ENCODE measurements at places on chromosomes 1 and 21.
A peak's percentile ranks its signal among the peaks of the same experiment; 100 is the strongest.

DNA sequence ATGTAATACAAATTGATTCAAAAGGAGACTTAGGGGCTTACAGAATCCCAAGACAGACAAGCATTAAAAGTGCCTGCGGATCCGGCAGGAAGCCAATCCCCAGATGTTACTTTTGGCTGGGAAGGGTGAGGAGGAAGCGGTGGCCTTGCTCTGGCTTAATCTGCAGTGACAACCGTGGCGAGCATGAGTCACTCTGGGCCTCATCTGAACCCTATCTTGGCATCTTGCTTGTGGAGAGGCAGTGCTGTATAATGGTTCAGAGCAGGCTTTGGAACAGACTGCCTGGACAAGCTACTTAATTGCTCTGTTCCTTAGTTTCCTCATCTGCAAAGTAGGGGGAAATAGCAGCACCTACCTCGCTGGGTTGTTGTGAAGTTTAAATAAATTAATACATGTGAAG lies 74.1 kb downstream of the XCL2 start:
- DNase-seq: no peak

- no peak for DNase-seq
These were observed 23.5 kb upstream of the TSPEAR start for GRCh38 chr21:44734841-44735240.

GRCh38 chr1:6450943-6451373 lies 15.0 kb downstream of the TNFRSF25 start:
- no peak for DNase-seq

DNA sequence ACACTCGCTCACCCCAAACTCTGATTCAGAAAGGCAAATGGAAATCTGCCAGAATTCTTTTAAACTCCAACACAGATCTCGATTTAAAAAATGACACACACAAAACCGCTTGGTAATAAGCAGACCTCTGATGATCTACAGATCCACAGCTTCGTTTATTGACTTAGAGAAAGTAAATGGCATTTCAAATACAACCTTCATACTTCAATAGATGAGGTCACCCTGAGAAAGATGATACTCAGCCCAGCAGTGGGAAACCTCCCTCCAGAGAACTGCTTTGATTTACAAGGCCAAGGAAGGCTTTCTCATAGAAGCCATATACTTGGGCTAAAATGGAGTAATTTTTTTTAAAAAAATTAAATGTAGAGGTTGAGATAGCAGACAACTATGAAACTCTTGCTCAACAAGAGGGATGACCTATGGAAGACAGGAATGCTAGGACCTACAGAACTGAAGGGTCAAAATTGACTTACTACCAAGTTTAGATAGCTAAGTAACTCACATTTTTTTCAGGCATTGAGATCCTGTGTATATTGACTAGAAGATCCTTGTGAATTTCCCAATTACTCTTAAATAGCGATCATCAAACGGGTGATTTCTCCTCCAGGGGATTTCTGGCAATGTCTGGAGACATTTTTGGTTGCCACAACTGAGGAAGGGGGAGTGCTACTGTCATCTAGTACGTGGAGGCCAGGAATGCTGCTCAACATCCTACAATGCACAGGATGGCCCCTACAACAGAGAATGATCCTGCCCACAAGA lies 143.9 kb downstream of the CLIC6 start:
- no peak for DNase-seq

DNA sequence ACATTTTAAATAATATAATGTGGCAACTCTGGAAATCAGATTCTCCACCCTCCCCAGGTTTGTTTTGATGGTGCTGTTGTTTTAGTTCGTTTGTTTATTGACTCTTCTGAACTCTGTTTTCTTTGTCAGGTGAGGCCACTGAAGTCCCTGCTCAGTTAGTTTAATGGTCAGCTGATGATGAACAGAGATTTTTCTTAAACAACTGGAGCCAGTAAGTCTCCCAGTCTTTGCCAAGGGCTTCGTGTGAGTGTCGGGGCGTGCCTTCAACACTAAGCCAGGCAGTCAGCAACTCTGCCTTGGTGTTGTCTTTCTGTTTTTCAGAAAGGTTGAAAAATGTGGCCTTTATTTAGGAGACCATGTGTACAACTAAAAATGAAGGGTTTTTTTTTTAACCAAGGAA lies 58.9 kb downstream of the TEX35 start:
- no peak for DNase-seq

DNA sequence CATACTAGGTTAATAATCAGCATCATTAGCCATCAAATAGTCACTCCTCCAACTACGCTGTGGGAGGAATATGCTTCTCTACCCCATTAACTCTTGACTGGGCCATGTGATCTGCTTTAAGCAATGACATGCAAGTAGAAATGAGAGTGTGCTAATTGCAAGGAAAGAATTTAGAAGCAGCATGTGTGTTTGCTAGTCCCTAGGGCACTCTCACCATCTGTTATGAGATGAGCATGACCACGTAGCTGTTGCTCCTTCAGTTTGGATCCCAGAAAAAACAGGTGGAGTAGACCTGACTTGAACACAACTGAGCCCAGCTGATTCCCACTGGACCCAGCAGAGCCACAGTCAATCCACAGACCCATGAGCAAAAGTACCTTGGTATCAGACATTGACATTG lies 19.7 kb upstream of the RGS7 start:
- no peak for DNase-seq

DNA sequence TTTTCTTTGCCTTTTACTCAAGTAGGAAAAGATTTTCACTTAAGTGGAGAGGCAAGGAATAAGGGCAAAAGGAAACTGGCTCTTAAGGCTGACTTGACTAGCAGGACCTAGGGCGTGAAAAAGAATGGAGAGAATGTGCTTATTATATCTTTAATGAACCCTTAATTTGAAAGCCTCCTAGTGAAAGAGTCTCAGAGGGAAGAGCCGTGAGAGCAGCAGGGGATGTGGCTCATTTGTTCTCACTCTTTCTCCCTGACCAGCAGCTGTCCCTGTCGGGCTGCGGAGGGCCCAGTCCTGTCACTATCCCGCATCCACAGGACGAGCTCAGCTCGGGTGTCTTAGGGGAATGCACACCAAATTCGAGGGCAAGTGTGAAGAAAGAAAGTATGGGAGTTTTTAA lies 180.1 kb downstream of the EDEM3 start:
- no peak for DNase-seq

- no peak for DNase-seq
These were observed 7.5 kb upstream of the KPNA6 start for GRCh38 chr1:32100359-32100758.

DNA sequence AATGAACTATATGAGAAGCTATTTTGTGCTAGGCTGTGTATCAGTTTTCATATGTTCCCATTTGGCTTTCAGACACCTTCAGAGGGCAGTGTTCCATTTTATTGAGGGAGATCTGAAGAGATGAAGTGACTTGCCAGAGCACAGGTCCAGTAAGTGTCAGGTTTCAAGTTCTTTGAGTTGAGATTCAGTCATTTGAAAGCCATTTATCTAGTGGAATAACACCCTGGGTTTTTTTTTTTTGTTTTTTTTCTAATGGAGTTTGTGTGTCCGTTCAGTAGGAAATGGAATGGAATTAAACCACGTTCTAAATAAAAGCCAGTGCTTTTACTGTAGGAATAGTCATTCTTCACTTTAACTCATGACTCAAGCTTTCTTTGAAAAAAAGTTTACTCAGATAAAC lies 652.9 kb upstream of the USP24 start:
- no peak for DNase-seq

- no peak for DNase-seq
These were observed 27.3 kb downstream of the COL6A2 start for GRCh38 chr21:46124926-46125845.

- DNase-seq: no peak
These were observed 124.7 kb upstream of the ETV3 start for GRCh38 chr1:157262891-157263290.

GRCh38 chr1:234139966-234140365 lies 233.3 kb upstream of the COA6 start:
- DNase-seq: no peak

- no peak for DNase-seq
These were observed 67.0 kb downstream of the PIK3R3 start for GRCh38 chr1:46065405-46065804.

- peak; percentile 78 for DNase-seq
These were observed 930 bp downstream of the CDC14A start for GRCh38 chr1:100353071-100353801.

Measured in stimulated activated effector memory CD8-positive, alpha-beta T cell treated with anti-CD3 and anti-CD28 coated beads, Interleukin-12 subunit alpha, Interleukin-12 subunit beta, amount 100 ng/mL, for 72 hours (primary cell).